ENCODE measurements at places on chromosomes 1 and 21.

GRCh38 chr1:167482184-167482583 is 36.1 kb downstream of the CD247 start:
- no peak for DNase-seq

DNA sequence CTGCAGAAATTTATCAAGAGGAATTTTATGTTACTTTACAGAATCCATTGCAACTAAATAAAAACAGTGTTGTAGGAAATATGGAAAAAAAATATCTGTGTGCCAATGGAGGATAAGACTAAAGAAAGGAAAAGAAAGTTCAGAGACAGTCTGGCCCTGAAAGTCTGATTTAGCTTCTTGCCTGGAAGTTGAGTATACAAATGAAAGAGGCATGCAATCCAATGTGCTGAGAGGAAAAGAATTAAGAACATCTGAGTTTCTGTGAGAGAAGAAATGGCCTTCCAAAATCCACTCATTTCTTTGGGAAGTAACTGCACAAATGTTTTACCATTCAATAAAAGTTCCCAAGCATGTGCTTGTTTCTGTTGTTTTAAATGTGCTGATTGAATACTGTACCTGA is 65.1 kb downstream of the LHX9 start:
- peak; percentile 54 for DNase-seq

DNA sequence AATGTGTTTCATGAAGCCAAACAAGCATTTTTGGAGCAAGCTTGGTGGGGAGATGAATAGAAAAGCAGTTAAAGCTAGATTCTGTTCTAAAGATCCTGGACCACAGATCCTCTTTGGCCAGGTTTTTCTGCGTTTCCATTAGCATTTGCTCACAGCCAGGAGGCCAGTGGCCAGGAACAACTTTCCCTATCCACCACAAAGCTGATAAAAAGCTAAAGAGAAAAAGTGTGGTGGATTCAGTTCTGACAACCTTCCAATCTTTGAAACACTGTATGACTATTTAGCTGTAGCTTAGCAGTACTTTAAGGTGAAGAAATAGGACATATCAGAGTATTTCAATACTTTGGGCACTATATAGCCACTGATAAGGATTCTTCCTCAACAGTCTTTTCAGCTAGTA is 3.0 kb upstream of the NEK7 start:
- no peak for DNase-seq

- no peak for DNase-seq
Observed at GRCh38 chr1:81574408-81574807, 226.3 kb upstream of the ADGRL2 start.

DNA sequence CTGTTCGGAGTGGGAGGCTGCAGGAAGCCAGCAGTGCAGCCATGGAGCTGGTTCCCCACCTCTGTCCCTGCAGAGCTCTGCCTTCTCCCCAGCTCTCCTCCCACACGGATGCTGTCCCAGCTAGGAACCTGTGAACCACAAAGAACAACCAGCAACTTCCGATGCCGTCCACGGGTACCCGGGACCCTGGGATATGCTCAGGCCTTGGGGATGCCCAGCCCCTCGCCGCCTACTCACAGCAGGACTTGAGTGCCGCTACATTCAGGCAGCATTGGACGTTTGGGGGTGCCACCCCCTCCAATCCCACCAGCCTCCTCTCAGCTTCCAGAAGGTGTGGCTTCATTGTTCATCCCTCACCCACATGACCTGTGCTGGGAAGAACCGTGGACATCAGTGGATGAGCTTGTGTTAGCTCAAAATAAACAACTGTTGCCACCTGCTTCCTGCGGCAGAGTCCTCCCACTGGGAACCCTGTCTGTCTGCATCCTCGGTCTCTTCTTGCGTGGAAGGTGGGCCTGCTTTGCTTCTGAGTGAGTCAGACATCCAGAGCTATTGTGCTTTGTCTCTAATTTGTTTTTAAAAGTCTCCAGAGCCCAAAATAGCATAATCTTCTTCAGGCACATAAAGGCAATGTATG is 20.1 kb upstream of the AJAP1 start:
- no peak for DNase-seq

DNA sequence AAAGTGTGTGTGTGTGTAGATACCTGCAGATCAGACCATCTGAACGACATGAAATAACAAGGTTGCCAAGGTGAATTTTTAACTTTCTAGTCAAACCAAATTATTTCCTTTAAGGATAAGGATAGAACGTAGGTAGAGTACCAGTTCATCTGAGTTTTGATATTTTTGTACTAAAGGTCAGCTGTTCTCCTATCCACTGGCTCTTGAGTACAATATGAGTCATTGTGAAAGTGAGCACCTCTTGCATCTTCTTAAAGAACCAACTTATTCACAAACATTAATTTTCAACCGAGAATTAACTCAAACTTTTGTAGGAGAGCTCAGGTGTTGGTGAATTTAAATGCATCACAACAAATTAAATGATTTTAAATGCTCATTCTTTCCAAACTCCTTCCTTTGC is 71.5 kb downstream of the IFI44 start:
- no peak for DNase-seq

DNA sequence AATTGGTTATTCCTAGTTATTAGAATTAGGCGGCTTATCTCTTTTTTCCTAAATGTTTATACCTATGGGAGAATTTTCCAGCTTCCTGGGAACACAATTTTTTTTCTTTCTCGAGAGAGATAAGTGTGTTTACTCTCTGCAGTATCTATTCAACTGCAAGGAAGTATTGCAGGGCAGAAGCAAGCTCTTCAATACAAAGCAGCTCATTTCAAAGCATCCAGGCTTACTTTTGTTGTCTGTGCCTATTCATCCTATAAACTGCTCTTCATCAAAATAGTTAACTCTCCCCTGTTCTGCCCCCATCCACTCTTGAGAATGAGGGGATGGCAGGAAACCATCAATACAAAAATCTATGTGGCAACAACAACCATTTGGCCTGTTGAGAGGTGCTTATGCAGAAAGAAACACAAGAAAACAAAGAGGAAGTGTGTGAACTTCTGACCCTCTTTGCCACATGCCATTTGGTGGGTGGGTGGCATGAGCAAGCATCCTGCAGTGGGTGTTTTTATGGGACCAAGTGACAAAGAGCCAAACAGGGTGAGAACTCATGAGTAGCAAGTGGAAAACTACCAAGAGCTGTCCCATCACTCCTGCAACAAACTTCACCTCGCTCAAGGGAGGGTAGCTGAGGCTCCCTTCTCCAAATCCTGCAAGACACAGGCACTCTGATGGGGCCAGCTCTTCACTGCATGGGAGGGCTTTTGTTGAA is 50.6 kb upstream of the MRPS6 start:
- no peak for DNase-seq

DNA sequence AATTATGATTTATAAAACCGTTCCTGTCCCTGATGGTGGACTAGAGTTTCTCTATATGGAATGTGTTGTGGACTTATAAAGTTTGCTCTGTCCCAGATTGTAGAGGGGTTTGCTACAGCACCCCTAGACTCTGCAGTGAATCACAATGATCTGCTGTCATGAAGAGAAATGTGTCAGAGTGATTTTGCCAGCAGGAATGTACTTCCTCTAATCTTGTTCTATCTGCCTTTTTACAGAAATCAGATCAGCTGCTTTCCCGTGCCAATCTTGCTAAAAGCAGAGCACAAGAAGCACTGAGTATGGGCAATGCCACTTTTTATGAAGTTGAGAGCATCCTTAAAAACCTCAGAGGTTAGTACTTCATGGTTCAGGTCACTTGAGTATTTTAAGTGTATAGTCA is 52.0 kb downstream of the LAMC2 start:
- peak; percentile 54 for DNase-seq

DNA sequence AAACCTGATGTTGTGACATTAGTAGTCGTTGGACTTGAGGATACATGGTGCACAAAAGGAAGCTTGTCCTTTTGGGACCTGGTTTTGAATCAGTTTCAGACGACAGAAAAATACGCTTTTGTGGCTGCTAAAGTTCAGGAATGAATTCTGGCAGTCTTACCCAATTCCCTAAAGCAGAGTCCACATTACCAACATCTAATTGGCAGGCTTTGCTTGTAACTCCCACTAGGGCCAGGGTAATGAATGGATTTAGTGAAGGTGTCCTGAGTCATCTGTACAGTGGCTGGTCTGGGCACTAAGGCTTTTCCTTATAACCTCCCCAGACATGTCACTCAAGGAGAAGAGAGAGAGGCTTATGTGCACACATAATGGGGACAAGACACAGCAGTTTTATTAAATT is 66.2 kb upstream of the RNPC3 start:
- DNase-seq: no peak

- no peak for DNase-seq
Observed at GRCh38 chr1:222691016-222691415, 21.3 kb downstream of the AIDA start.

- DNase-seq: no peak
Observed at GRCh38 chr21:46392921-46393320, 65.8 kb upstream of the DIP2A start.

DNA sequence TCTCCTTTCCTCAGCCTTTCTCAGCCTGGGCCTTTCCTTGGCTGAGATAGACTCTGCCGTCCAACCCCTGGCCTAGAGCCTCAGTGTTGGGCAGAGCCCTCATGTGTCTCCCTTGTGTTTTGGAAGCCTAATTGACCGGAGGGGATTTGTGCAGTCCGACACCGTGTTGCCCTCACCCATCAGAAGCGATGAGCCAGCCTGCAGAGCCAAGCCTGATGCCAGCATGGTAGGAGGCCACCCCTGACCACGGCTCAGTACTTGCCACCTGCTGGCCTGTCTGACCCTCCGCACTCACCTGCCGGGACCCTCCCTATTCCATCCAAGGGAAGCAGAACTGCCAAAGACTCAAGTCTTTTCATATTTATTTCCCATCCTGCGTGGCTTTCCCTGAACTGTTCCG is 9.3 kb upstream of the SFN start:
- DNase-seq: no peak

DNA sequence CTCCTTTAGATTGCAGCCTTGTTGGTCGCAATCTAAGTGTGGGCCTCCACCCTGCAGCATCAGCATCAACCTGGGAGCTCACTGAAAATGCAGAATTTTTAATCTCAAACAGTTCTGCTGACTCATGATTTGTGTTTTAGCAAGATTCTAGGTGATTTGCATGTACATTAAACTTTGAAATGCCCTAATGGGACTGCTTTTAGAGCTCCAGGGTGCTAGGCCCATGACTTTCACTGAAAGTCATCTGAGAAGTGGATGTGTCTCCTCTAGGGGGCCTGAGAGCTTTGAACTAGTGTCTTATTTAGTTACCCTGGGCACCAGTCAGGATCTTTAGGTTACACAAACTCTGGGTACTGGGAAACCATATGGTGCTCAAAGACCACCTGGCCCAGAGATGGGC is 9.0 kb downstream of the TRIM67 start:
- no peak for DNase-seq

DNA sequence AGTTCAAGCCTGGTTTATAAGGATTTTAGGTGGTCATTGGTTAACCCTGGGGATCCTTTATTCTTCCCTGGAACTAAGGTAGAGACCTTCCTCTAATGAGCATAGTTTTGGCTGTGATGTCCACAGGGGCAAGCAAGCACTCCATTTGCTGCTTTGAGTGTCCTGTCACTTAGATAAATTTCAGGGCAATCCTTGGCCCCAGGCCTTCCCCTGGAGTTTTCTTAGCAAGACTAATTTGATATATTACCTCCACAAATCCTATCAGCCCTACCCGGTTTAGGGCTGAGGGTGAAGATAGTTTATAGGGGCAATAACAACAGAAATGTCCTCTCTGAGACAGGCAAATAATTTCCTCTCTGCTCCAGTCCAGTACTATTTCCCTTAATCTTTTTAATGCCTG is 166.6 kb downstream of the CYYR1 start:
- DNase-seq: peak; percentile 3

DNA sequence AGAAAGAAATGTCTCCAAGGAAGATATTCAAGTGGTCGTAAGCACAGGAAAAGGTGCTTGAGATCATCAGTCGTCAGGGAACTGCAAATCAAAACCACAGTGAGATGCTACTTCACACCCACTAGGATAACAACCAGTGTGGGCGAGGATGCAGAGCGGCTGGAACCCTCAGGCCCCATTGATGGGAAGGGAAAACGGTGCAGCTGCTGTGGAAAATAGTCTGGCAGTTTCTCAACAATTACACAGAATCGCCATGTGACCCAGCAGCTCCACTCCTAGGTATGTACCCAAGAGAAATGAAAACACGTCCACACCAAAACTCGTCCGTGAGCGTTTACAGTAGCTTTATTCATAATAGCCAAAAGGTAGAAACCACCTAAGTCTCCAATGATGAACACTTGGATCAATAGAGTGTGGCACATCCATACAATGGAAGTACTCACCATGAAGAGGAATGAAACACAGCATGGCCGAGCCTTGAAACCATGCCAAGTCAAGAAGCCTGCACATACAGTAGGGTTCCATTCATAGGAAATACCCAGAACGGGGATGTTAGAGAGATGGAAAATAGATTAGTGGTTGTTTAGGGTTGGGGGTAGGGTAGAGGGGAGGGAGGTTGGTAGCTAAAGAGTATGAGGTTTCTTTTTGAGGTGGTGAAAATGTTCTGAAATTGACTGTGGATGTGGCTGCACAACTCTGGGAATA is 6.1 kb downstream of the DFFB start:
- no peak for DNase-seq

- peak; percentile 39 for DNase-seq
Observed at GRCh38 chr1:59672851-59673572, 141.7 kb upstream of the HOOK1 start.

GRCh38 chr1:39230261-39231190 is 26.0 kb downstream of the MACF1 start:
- DNase-seq: peak; percentile 52

- no peak for DNase-seq
Observed at GRCh38 chr1:148363439-148363810, 119.7 kb downstream of the PPIAL4G start.

DNA sequence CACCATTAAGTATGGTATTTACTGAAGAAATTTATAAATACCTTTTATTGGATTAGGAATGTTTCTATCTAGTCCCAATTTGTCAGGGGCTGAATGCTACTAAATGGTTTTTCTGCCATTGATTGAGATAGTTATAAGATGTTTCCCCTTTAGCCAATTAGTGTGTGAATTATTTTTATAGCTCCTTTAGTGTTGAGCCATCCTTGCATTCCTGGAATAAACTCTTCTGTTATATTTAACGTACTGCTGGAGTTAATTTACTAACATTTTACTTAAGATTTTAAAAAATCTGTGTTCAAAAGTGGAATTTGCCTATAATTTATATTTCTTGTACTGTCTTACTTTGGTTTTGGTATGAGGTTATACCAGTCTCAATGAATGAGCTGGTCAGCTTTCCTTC is 25.4 kb upstream of the LRRC3 start:
- DNase-seq: no peak

GRCh38 chr1:26726784-26727183 is 31.0 kb downstream of the ARID1A start:
- no peak for DNase-seq

DNA sequence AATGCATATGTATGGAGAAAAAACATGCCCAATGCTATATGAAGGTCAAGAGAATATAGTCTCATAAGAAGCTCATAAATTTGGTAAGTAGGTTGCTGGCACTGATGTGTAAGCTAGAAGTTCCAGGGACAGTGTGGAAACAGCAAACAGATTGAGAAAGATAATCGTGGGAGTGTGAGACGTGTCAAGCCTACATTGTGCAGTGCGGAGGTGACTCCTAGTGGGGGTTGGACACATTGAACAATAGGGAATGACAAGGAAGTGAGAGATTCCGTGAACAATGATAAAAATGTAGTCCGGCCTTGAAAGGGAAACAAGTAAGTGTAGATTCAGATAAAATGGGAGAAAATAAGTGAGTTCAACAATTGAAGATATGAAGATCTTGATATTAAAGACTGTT is 788.4 kb upstream of the PRMT6 start:
- no peak for DNase-seq

- DNase-seq: no peak
Observed at GRCh38 chr1:87834941-87835340, 506.3 kb downstream of the LMO4 start.

Data from adipocyte (in vitro differentiated cells).